Inflammatory macrophage (primary cell): ENCODE measurements at places on chromosomes 2 and 18.

- DNase-seq: no peak
These were observed 81.3 kb downstream of the DGKD start for GRCh38 chr2:233435436-233436190.

DNA sequence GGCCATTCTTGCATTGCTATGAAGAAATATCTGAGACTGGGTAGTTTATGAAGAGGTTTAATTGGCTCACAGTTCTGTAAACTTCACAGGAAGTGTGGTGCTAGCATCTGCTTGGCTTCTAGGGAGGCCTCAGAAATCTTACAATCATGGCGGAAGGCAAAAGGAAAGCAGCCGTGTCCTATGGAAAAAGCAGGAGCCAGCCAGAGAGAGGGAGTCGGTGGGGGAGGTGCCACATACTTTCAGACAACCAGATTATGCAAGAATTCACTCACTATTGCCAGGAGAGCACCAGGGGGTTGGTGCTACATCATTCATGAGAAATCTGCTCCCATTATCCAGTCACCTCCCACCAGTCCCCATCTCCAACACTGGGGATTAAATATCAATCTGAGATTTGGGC lies 64.1 kb downstream of the CPS1 start:
- no peak for DNase-seq

DNA sequence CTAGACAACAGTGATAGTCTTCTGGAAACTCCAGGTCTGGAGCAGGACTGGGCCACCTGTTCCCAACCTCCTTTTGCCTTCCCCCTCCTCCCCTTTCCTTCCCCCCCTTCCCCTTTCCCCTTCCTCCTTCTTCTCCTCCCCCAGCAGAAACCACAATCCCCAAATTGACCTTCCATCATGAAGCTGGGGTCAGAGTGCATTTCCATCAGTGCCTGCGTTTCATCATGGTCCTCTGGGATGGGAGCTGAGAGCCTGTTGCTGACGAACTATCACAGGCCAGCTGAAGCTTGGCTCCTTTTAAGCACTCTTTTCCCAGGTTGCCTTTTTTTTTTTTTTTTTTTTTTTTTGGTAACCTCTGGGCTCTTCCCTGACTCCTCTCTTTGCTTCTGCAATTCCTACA lies 52.6 kb upstream of the SMAD2 start:
- DNase-seq: no peak

- no peak for DNase-seq
These were observed 197.5 kb downstream of the PIEZO2 start for GRCh38 chr18:10951631-10952544.

DNA sequence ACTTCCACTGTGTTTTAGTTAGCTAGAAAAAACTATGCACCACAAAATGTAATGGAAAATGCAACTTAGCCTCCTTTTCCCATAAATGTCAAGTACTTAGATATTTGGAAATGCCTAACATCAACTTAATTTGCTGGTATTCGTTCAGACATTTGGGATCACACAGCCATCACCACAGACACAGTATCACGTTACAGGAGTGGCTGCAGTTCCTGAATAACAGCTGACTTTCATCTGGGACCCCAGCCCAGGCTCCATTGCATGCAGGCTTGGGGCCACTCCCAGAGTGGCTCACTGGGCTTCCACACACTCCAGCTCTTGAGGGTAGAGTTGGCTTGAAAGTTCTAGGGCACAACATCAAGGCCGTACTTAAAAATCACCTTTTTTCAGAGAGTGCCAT lies 9.3 kb downstream of the TMEM182 start:
- DNase-seq: no peak

- no peak for DNase-seq
These were observed 225.3 kb upstream of the THUMPD2 start for GRCh38 chr2:40004336-40004735.

GRCh38 chr2:148909114-148909513 lies 34.1 kb downstream of the KIF5C start:
- no peak for DNase-seq

- DNase-seq: no peak
These were observed 629.1 kb upstream of the SLC39A10 start for GRCh38 chr2:195027947-195028346.

DNA sequence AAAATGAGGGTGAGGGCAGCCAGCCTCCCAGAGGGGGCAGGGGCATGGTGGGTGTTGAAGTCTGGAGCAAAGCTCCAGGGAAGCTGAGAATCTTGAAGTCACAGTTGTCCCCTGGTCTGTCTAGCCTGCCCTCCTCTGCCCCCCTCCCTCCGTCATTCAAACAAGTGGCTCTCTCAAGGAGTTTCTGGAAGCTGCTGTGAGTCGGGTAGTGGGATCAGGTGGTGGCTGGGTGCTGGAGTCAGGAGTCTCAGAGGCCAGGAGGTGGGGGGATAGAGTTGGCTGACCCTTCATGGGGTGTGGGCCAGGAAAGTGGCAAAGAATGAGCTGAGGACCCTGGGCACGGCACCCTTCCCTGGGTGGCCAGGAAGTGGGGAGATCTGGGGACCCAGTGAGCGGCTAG lies 495 bp upstream of the ASIC4 start:
- DNase-seq: no peak

DNA sequence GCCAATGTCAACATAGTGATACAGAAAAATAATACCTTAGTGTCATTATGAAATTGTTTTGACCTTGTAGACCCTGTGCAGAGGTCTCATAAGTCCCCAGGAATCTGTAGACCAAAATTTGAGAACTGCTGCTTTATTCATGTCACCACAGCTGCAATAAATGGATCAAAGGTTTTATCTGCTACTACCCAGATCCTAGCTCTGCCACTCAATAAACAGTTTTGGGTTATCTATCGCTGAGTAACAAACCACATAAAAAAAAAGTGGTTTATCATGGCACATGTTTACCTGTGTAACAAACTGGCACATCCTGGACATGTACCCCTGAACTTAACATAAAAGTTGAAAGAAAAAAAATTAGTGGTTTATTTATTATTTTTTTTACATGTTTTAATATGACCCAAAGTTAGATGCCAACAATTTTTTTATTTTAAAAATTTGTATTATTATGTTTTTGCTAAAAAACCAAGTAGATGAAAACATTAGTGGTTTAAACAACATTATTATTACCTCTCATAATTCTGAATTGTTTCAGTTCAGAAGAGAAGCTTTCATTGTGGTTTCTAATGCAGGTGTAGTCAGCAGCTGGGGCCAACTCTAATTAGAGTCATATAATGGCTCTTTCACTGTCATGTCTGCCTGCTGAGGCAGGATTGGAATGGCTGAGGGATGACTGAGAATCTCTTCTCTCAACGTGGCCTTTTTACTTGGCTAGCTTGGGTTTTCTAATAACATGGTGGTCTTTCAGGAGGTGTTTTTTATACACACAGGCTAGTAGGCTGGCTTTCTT lies 103.3 kb upstream of the SLC38A11 start:
- DNase-seq: no peak

DNA sequence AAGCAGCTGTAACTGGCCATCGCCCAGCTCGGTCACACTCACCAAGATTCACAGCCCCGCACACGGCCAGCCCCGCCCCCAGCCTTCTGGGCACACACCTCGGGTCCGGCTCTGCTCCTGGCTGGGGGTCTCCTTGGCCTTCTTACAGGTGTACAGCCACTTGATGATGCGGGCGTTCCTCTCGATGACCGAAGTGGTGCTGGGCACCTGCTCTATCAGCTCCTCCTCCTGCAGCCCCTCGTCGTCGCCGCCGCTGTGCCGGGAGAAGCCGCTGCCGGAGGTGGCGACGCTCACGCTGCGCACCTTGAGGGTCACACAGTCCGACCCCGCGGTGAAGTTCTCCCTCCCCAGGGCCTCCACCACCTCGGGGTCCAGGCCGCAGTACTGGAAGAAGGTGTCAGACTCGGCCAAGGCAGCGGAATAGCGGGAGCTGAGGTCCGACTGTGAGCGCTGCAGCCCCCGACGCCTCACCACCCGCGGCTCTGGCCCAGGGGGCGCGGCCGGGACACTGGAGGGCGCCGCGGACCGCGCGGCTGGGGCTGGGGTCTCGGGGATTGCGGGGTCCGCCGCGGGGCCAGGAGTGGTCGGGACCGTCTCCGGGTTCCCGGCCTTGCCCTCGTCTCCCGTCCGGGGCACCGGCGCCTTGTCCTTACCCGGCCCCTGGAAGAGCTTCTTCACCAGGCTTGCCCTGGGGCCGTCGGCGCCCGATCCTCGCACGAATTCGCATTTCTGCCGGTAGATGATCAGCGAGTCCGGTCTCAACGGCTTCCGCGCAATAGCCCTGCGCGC lies 769 bp downstream of the FAM110C start:
- no peak for DNase-seq

- DNase-seq: no peak
These were observed 41.5 kb upstream of the TMEM131 start for GRCh38 chr2:98037206-98037605.

- no peak for DNase-seq
These were observed 11.1 kb downstream of the RTTN start for GRCh38 chr18:70194227-70194890.

DNA sequence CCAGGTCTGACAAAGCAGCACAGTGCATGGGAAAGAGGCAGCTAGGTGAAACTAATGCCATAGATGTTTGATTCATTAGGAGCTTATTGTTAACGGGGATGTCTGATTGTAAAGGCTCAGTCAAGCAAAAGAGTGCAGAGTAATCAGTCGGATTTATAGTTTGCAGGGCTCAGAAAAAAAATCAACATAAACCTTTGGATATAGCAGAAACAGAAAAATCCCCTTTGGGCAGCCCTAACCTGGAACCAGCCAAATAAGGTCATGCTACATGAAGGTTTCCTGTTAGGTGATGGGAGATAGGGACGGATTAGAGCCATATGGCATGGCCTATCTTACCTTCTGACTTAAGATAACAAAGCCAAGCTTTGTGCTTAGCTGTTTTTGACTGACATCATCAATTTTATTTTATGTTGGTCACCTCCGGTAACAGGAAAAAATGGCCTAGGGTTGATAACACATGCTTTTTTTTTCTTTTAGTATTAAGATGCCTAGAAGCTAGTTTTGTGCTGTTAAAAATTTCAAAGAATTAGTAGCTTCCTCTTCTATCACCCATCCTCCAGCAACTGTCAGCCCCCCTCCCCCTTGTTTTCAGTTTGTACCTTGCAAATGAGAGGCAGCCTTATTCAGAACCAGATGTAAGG lies 60.7 kb upstream of the ZEB2 start:
- no peak for DNase-seq

DNA sequence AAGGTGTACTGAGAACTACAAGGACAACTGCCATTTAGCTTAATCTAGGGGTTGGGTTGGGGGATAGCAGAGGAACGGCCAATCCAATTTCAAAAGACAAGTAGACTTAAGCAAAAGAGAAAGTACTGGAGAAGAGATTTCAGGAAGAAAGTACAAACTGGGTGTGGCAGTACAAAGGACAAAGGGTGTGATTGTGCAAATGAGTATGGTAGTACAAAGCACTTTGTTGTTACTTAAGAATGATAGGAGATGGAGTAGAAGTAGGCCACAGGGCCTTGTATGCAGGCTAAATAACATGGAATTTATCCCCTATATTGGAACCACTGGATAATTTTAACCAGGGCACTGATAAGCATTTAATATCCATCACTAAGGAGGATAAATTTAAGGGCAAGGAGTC lies 4.7 kb upstream of the ORC2 start:
- DNase-seq: peak; percentile 53

- peak; percentile 23 for DNase-seq
These were observed 113.6 kb downstream of the DIS3L2 start for GRCh38 chr2:232075080-232075479.

- no peak for DNase-seq
These were observed 297.1 kb upstream of the CCDC68 start for GRCh38 chr18:55256226-55256928.

DNA sequence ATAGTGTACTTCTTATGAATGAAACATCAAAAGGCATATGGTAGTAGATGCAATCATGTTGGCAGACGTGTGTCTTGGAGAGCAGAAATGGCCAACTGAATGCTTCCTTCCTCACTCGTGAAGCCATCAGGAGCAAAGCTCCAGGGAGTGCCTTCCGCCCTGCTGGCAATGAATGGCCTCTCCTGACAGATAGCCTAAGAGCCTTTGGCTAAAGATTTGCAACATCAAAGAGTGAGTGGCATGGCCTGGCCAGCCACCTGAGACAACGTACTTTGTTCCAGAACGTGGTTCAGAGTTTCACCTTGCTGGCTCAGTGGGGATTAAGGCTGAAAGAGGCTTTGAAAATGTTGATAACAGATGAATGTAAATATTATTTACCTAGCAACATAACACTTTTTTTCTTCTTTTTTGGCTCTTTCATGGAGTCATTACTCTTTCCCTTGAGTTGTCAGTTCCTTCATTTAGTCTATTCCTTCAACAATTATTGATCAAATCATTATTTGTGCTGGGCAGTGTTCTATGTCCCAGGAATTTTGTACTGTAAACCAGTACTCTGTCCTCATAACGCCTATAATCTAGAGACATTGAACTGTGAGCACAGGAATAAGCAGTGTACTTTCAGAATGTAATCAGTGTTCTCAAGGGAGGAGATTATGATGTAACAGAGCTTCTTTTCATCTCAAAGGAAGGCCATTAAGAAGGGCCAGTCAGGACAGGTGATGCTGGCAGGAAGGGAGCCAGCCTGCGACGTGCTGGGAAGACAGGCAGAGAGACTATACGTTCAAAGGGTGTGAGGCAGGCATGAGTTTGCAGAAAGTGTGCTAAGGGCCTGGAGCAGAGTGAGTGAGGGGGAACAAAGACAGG lies 59.4 kb upstream of the SH3RF3 start:
- no peak for DNase-seq

DNA sequence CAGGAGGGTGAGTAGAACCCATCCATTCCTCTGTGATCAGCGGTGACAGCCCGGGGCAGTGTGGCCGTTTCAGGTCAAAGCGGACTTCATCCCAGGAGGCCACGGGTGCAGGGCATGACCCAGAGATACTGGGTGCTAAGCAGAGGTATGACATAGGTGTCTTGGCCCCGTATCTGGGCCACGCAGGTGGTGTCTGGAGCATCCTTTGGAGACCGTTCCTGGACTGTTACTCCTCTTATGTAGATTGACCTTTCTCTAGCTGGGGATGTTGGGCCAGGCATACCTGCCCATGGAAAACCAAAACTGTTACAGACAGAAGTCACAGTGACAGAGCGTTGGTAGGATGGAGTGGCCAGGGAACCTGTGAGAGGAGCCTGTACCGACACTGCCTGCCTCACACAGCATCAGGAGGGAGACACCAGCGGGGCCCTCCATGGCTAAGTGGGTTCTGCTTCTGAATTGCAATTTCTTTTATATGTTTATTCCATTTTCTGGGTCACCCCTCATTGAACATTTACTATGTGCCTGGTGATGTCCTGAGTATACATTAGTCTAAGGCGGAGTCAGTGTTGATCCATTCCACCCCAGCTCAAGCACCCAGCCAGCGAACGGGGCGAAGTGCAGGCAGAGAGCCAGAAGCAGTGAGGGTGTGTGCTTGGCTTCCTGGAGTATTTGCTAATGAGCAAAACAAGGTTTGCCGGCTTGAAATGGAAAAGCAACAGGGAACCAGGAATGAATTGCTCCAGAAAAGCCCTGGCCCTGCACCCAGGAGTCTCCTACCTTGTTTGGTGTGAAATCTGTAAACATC lies 141.7 kb downstream of the SH3RF3 start:
- DNase-seq: no peak

- DNase-seq: no peak
These were observed 122.8 kb upstream of the PXDN start for GRCh38 chr2:1867141-1867540.

DNA sequence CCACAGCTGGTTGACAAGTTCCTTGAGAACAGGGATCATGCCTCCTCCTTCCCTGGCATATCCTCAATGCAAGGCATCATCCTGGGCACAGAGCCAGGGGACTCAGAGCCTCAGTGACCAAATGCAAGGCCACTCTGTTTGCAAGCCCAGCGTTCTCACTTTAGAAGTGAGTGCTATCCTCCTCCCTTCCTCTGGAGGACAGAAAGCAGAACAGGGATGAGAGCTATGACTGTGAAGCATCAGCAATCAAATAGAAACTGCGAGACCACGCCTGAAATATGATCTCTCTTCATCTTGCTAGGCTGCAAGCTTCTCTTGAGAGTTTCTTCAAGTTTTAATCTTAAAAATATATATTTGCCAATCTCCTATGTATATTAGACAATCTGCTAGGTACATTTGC lies 119.8 kb downstream of the LRATD1 start:
- no peak for DNase-seq
